CD8-positive, alpha-beta memory T cell (primary cell): ENCODE measurements at places on chromosomes 16 and 17.

DNA sequence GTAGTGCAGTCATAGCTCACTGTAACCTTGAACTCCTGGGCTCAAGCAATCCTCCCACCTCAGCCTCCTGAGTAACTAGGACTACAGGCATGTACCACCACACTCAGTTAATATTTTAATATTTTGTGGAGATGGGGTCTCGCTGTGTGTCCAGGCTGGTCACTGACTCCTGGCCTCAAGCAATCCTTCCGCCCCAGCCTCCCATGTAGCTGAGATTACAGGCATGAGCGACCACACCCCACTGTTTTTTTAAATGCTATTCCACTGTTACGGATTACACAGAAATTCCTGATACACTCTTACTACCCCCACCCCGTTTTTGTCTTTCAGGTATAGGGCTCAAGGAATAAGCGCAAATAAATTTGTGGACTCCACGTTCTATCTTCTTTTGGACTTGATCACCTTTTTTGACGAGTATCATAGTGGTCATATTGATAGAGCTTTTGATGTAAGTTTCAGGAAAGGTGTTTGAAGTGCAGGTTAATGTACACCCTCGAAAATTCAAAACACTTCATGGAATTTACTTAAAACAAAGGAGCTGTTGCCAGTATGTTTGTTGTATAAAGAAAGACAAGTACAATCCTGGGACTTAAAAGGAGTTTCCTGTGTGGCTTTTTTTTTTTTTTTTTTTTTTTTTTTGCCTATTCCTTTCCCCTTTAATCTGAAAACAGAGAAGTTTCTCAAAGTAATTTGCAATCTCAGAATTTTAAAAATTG lies 26.2 kb upstream of the SLC12A3 start:
- DNase-seq = no peak

- DNase-seq = no peak
Measured at GRCh38 chr17:38613981-38614779, 8.4 kb upstream of the SRCIN1 start.

DNA sequence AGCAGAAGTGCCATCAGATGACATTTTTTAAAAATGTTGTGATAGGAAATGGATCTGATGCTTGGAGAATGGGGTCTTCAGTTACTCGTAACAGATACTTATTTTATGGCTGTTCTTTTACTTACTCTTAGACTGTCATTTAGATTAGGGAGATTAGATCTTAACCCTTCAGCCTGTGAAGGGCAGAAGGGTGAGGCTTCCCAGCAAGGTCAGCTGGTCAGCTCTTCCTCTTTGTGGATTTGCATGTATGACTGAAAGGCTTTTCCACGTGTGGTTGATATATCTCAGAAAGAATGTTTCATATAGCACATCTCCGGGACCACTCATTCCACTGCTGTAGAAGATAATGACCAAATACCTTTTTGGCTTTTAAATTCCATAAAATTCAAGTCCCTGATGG lies 27.4 kb downstream of the GRB7 start:
- no peak for DNase-seq

GRCh38 chr16:85810097-85810741 lies 10.7 kb downstream of the COX4I1 start:
- no peak for DNase-seq

- no peak for DNase-seq
Measured at GRCh38 chr17:83036193-83036592, 43.2 kb upstream of the METRNL start.
